ENCODE measurements at places on chromosomes 5 and 9. TPM values are rescaled to one million over a fixed set of nuclear protein-coding genes. Genes with fewer than 3 reads are reported as not detected.

The SNCB gene
- total RNA-seq = not detected

The LCN2 gene
- total RNA-seq = 9.2 TPM

The LHX2 gene
- 10.2 TPM for total RNA-seq

The SAXO1 gene
- total RNA-seq = not detected

The GPRIN1 gene
- 14.2 TPM for total RNA-seq

The SEMA5A gene
- 0.02 TPM for total RNA-seq

The DMRT2 gene
- total RNA-seq = 0.17 TPM

The PCDHGA2 gene
- not detected for total RNA-seq

The PCDHGA3 gene
- total RNA-seq = not detected

The SHLD3 gene
- total RNA-seq = 2.8 TPM

The IL9 gene
- not detected for total RNA-seq

The INSL4 gene
- total RNA-seq = not detected

The LECT2 gene
- total RNA-seq = not detected

The SHC3 gene
- total RNA-seq = 0.27 TPM

The NMUR2 gene
- not detected for total RNA-seq

The ZNF367 gene
- 18.1 TPM for total RNA-seq

The ZNF618 gene
- total RNA-seq = 13.5 TPM

The EGFLAM gene
- total RNA-seq = not detected

The ALDH1A1 gene
- total RNA-seq = 0.44 TPM

The ECSCR gene
- total RNA-seq = not detected

The WNK2 gene
- 24.4 TPM for total RNA-seq

The TRAF1 gene
- 1.7 TPM for total RNA-seq

The SCAI gene
- total RNA-seq = 14.0 TPM

The NRARP gene
- total RNA-seq = 22.2 TPM

The LOX gene
- 0.12 TPM for total RNA-seq
